ENCODE measurements at places on chromosomes 7 and 10. TPM values are rescaled to one million over a fixed set of nuclear protein-coding genes. Genes with fewer than 3 reads are reported as not detected.
A peak's percentile ranks its signal among the peaks of the same experiment; 100 is the strongest.

The CUX1 gene
- total RNA-seq, result 96.9 TPM

The ZNF32 gene
- total RNA-seq, result 27.8 TPM

The TMUB1 gene
- 32.8 TPM for total RNA-seq

The NSMCE4A gene
- 47.5 TPM for total RNA-seq

The CCZ1B gene
- 66.1 TPM for total RNA-seq

The IKZF1 gene
- 37.8 TPM for total RNA-seq

The SFXN2 gene
- 11.3 TPM for total RNA-seq

The NAT16 gene
- not detected for total RNA-seq

The PLXNA4 gene
- 4.6 TPM for total RNA-seq

The PDE6C gene
- total RNA-seq, result not detected

The AZGP1 gene
- total RNA-seq, result 4.1 TPM

The ZNF467 gene
- total RNA-seq, result 9.8 TPM

GRCh38 chr7:149196151-149196704, 882 bp downstream of the ZNF282 start:
- DNase-seq, result peak; percentile 4

DNA sequence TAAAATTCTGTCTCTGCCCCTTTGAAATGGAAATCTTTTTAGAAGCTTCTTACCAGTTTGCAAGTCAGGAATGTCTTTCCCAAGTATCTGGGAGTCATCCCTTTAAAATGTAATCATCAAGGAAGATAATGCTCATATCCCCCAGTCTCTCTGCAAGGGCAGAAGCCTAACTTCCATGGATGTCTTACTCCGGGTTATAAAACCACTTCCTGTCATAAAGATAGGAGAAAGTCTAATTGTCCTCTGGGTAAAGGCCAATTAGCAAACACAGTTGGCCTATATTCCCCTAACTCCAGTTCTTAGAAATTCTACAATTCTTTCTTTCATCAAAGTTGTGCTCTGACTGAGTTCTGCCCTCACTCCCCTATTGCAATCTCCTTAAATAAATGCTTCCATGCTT, 1631.5 kb upstream of the LRRTM3 start:
- DNase-seq, result no peak

DNA sequence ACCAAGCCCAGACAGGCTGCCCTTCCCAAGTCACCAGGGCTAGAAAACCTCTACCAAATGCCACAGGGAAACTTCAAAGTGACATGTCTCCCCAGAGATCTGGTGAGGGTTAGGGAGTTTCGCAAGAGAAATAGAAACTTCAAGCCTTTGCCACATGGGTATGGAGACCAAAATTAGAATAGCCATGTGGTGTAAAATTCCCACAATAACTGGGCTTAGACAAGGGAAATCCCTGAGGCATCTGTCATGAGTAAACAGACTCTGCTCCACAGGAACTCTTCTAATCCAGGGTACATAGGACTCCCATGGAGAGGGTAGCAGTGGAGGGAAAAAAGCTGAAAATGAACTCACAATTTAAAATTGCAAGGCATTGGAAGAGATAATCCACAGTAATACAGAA, 14.3 kb downstream of the ADAM12 start:
- no peak for DNase-seq

DNA sequence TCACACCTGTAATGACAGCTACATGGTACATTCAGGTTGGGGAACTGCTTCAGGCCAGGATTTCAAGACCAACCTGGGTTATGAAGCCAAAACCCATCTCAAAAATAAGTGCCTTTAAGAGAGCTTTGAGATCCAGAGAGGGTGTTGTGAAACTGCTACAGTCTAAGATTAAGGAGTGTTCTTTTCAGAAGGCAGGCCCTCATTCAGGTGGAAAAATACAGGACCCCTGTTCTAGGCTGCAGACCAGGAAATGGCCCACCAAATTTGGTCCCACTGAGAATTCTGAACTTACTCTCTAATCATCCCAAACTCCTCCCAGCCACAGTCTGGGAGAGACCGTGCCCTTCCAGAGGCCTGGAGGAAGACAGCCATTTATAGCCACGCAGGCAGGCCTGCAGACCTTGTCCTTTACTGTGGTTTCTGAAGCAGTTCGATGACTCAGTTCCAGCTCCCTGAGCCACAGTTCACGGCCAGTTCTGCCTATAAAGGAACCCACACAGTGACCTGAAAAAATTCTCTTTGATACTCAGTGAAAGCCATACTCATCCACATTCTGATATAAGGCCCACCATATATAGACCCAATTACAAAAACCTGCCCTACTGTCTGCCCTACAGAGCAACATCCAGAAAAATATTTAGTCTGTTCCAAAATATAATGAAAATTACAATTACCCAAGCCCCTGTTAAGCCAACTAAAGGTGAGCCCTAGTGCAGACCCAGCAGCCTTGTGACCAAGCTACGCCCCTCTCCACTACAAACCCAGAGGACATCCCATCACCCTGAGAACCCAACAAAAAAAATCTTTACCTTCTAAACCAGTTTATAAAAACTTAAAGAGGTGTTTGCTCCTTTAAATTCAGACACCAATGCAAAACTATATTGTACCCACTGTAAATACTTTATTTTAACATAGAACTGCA, 21.2 kb downstream of the ZNF680 start:
- DNase-seq, result no peak

DNA sequence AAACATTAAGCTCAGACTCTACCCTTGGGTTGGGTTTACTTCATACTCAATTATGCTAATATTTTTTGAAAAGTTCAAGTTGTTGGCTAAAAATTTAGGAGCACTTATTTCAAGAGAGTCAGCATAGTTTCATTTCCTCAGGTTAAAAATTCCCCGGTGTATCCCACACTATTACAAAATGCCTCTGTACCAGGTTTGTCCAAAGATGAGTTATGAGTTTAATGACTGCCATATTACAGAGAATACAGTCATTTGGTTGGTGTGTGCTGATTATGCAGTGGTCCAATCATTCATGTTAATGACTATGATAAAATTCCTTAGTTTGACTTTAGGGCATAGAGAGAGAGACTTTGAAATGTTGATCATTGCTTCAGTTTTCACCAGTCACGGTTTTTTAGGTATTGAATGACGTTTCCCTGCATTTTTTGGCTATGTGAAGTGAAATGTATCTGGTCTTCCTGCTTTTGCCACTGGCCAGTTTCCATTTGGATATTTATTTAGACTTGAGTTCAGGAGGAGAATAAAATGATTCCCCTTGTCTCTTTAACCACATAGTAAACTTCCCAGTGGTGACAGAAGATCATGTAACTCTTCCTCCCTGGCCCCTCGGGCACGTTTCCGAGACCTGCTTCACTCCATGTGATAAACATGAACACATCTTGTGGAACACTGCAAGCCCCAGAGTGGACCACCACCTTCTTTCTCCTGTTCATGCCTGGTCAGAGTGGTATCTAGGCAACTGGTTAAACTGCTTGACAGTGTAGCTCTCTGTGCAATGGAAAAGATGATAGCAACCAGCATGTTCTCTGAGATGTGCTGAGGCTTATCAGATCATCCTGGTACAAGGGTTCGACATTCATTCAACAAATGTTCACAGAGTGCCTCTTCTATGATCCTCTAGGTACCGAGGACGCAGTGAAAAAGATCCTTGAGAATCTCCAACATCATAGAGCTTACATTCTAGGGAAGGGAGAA, 153.6 kb downstream of the CACNB2 start:
- DNase-seq, result no peak

- no peak for DNase-seq
These were observed 61.4 kb upstream of the NAMPT start for GRCh38 chr7:106346167-106346677.

DNA sequence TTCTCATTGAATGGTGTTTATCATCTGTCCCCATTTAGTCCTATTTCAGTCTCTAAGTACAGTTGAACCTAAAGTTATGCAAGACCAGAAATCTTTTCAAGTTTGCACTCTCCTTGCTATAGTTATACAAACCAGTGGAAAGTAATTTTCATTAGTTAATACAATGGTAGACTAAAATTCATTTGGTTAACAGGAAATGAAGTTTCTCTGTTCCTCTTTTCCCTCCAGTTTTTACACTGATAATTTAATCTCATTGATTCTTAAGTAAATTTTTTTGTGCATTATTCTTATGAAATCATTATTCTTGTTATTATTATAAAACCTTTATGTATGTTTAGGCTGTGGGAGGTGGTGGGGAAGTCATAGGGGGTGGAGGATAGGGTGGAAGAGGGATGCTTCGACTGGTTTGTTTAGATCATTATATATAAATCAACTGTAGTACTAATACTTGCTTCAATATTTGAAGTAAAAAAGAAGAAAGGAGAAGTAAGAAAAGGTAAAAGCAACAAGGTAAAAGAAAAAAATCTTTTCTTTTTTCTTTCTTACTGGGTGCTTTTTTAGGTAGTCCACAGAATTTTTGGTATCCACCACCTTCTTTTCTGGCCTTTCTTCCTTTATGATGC, 104.1 kb downstream of the GPR85 start:
- DNase-seq, result no peak

GRCh38 chr10:42963312-42963711, 113.6 kb upstream of the RET start:
- DNase-seq, result peak; percentile 13

DNA sequence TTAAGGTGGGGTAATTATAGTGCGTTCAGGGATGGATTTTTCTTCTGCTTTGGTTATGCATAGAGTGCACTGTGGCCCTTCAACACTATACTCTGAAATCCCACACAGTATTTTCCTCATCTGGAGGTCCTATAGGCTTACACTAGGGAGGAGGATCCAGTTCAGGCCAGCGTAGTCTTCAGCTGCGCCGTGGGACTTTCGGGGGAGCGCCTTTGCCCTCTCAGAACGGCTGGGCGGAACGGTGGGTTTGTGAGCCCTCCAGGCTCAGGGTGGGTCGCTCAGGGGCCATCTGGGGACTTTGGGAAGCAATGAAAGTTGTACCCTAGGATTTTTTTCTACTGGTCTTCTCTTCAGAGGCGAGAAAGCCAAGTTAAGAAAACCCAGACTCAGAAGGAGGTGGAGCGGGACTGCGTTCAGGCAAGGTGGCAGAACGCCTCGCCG, 652 bp upstream of the VPS26A start:
- peak; percentile 81 for DNase-seq

GRCh38 chr7:159095979-159096411, 48.7 kb downstream of the VIPR2 start:
- DNase-seq, result no peak

- DNase-seq, result no peak
These were observed 83.4 kb downstream of the EZH2 start for GRCh38 chr7:148800677-148801076.

DNA sequence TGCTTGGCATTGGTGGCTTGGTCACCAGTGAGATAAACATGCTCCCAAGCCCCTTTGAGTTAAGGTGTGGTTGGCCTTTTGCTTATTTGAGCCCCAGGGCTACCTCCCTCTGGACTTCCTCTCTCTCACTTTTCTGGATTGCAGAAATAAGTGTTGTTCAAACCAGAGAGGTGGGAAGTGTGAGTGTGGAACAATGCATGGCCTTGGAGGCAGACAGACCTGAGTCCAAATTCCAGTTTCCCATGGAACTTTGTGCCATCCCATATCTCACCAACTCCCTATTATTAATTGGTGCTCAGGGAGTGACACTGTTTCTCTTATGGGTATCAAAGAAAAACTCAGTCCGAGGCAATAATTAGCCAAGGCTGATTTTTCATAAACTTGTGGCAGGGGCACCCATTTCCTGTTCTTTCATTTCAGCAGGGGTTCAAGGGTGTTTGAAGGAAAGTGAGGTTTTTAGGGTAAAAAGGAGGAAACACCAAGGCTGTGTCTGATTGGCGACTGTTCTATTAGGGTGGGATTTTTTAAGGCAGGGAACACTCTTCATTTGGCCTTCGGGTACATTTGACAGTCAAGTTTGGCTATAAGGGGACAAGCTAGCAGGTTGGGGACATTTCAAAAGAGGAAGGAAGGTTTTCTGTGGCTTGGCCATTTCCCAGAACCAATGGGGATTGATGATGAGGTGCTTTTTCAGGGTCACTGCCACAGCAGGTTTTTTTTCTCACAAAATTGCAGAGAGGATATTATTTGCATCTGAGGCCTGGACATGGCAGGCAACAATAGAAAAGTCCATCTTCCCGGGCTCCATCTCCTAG, 148.8 kb upstream of the NPY start:
- no peak for DNase-seq

DNA sequence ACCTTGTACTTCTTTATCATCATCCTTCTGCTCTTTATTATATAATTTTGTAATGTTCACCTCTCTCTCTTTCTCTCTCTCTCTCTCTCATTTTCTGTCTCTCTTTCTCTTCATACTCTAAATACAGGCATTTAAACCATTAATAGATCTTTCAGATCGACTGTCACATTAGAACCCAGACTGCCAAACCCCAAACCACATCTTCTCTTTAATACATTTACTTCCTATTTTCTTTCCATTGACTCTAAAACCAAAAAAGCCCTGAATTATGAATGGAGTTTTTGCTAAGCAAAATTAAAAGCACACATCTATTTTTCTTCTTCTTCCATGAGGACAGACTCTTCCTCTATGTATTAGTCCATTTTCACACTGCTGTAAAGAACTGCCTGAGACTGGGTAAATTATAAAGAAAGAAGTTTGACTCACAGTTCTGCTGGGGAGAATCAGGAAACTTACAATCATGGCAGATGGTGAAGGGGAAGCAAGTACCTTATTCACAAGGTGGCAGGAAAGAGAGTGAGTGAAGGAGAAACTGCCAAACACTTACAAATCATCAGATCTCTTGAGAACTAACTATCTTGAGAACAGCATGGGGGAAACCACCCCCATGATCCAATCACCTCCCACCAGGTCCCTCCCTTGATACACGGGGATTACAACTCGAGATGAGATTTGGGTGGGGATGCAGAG, 272.7 kb upstream of the MGMT start:
- DNase-seq, result no peak

DNA sequence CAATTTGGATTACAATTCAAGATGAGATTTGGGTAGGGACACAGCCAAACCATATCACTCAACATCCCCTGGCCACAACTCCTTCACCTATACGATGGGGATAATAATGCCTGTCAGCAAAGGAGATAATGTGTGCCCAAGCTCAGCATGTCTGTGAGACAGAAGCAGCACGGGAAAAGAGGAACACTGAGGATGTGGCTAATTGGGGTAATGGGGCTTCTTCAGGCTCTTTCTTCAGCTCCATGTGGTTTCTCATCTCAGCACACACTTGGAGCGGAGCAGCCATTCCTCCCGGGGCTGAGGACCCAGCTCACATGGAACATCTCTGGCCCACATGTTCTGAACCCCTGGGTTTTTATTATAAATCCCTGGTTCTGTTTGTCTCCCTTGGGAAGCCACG, 136.0 kb upstream of the NAMPT start:
- DNase-seq, result no peak

GRCh38 chr10:50299948-50300669, 48.8 kb upstream of the ASAH2 start:
- DNase-seq, result no peak

DNA sequence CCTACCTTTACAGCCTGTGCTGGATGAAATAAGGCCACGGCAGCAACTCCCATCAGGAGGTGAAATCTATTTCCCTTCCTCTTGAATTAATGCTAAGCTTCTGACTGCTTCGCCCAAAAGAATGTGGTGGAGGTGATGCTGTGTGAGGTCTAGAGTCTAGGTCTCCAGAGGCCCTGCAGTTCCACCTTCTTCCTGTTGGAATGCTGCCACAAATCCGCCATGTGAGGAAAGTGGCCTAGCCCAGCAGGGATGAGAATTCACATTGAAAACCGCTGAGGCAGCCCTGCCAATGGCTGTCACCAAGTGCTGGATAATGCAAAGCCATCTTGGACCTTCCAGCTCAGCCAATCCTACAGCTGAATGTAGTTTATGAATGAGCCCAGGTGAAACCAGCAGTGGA, 28.0 kb downstream of the RHOBTB1 start:
- no peak for DNase-seq

- no peak for DNase-seq
These were observed 281.7 kb downstream of the PHTF2 start for GRCh38 chr7:78080241-78080640.

All from lung (tissue), 17 donors.